ENCODE measurements at places on chromosomes 11 and 22.

GRCh38 chr22:36417281-36417686 is 29.5 kb upstream of the MYH9 start:
- no peak for DNase-seq

DNA sequence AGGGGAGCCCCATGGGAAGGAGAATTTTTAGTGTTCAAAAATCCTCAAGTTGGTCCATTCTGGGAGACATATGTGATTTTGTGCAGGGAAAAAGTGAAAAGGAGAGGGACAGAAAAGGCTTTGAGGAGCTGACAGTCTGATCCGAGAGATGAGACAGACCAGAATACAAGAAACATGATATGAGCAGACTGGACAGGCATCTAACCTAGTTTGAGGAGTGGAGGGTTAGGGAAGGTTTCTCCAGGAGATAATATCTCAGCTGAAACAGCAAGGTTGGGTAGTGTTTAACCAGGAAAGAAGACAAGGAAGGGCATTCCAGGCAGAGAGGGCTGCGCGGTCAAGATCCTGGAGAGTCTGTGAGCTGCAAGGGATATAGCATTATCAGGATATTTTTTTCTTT is 101.4 kb upstream of the NCAM1 start:
- no peak for DNase-seq

GRCh38 chr11:126407101-126407521 is 51.6 kb downstream of the ST3GAL4 start:
- DNase-seq: no peak

DNA sequence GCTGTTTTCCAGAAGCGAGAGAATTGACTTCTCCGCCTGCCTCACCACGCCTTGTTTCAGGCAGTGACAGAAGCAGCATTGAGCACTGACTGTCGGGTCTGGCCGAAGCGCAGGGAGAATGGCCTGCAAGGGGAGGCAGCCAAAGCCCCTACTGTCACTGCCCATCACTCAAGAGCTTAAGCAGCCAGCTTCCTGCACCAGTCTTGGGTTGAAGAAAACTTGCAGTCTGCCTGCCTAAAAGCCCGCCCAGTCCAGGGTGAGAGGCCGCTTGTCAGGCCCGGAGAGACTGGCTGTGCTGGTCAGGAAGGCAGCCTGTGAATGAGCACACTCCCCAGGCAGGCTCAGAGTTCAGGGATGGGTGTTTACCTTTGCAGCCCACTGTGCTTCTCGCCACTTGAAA is 108.3 kb downstream of the PKNOX2 start:
- no peak for DNase-seq

- no peak for DNase-seq
Measured at GRCh38 chr11:12525466-12526055, 148.2 kb downstream of the PARVA start.

DNA sequence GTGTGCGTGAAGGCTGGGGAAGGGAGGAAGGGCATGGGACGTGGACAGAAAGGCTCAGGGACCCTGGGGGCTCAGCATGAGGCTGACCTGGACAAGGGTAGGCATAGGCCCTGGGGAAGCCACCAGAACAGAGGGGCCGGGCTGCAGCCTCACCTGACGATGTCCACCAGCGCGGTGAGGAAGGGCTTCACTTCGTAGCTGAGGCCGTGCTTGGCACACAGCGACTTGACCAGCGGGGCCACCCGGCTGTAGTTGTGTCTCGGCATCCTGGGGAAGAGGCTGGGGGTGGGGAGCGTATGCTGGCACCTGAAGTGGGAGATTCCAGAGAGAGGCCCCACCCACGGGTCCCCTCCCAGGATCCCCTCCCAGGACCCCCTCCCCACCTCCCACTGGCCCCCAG is 15.6 kb downstream of the FADS3 start:
- DNase-seq: no peak

All from nucleus accumbens (tissue), 56 donors.